ENCODE measurements at places on chromosomes 6 and 20.

- DNase-seq = no peak
These were observed 273.6 kb downstream of the PACRG start for GRCh38 chr6:163001330-163001729.

- DNase-seq = no peak
These were observed 38.7 kb upstream of the RIPOR2 start for GRCh38 chr6:24974182-24975171.

- no peak for DNase-seq
These were observed 367.2 kb upstream of the RUNX2 start for GRCh38 chr6:44960898-44961297.

GRCh38 chr20:41362748-41363140 lies 3.9 kb downstream of the EMILIN3 start:
- DNase-seq = no peak

DNA sequence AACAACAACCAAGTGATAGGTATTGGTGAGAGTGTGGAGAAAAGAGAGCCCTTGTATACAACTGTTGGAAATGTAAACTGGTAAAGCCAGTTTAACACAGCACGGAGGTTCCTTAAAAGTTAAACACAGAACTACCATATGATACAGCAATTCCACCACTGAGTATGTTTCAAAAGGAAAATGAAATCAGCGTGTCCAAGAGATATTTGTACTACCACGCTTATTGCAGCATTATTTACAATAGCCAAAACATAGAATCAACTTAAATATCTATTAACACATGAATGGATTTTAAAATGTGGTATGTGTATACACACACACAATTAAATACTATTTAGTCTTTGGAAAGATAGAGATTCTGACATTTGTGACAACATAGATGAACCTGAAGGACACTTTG lies 1.1 kb downstream of the PTCHD4 start:
- no peak for DNase-seq

- no peak for DNase-seq
These were observed 110.7 kb downstream of the KIF6 start for GRCh38 chr6:39614393-39614950.
